Stimulated activated CD4-positive, alpha-beta T cell treated with anti-CD3 and anti-CD28 coated beads, TNF-alpha, amount 100 ng/mL, for 1 hour (primary cell): ENCODE measurements at places on chromosomes 6 and 20.

DNA sequence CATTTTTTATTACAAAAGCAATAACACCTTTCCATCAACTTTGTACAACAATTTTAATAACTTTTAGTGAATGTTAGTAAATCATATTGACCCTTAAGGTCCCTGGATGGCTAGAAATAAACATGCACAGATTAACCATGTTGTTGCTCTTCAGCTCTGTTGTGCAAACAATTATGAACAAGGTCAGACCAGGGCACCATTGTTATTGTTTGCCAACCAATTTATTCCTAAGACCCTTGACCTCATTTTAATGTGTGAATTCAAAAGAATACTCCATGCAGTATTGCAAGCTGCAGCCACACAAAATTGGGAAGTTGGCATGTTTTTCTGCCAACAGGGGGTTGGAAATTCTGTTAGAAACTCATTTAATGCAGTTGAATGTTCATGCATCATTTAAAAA, 426.6 kb upstream of the MAP3K7 start:
- DNase-seq: no peak

DNA sequence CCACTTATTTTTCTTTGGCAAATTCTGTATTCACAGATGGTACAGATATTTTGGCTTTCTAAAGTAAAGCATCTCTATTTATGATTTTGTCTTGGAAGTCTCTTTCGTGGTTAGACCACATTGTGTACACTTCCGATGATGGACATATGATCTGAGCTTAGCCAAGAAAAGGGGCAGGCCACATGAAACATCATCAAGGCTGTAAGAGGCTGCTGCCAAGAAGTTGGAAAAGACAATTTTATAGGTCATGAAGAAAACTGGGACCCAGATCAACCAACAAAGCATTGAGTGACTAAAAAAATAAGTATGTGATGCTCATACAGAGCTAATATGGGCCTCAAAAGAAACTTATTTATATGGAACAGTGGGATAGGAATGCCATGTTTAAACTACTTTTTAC, 266.4 kb downstream of the HAO1 start:
- no peak for DNase-seq

GRCh38 chr6:166769648-166770047, 142.6 kb upstream of the RPS6KA2 start:
- DNase-seq: no peak

DNA sequence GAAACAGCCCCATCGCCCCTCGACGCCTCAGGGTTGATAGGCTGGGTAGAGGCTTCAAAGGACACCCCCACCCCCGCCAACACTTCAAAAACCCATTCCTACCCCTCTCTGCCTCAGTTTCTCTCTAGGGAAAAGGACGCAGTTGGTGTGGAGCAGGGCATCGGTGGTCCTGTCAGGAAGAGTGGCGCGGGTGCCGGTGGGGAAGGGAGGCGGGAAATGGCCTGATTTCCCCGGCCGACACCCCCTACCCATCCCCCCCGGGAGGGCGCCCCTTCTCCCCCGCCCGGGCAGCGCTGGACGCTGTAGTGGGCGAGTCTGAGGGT, 367 bp downstream of the NRSN2 start:
- no peak for DNase-seq

- no peak for DNase-seq
Measured at GRCh38 chr6:72733045-72733444, 111.2 kb downstream of the KCNQ5 start.

DNA sequence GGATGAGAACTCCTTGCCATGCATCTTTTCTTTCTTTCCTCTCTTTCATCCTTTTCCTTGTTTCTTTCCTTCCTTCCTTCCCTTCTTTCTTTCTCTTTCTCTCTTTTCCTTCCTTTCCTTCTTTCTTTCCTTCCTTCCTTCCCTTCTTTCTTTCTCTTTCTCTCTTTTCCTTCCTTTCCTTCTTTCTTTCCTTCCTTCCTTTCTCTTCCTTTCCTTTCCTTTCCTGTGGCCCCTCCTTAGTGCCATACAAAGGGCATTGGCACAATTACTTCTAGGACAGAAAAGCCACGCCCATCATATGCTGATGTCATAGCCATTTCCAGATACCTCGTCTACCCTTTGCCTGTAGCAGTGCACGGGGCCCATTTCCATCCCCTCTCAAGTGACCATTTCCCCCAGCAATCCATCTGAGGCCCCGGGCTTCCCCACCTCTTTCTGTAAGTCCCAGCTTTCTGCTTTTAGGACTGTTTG, 2.2 kb upstream of the CENPB start:
- DNase-seq: no peak

DNA sequence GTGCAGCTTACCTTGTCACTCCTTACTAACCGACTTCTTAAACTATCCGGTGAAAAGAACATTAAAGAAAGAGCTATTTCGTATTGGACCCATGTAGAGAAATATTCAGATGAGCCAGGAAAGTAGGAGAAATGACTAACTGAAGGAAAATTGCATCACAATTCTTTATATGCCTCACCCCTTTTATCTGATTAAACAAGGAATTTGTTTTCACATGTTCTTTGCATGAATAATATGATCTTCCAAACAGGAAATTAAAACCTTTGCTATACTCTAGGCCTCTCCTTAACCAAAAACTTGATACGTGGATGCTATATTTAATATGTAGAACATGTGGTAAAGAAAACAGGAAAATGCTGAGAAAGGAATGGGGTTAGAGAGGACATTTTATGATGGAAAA, 41.9 kb upstream of the LRRC1 start:
- DNase-seq: no peak

GRCh38 chr20:63503524-63503923, 4.6 kb upstream of the EEF1A2 start:
- DNase-seq: no peak

DNA sequence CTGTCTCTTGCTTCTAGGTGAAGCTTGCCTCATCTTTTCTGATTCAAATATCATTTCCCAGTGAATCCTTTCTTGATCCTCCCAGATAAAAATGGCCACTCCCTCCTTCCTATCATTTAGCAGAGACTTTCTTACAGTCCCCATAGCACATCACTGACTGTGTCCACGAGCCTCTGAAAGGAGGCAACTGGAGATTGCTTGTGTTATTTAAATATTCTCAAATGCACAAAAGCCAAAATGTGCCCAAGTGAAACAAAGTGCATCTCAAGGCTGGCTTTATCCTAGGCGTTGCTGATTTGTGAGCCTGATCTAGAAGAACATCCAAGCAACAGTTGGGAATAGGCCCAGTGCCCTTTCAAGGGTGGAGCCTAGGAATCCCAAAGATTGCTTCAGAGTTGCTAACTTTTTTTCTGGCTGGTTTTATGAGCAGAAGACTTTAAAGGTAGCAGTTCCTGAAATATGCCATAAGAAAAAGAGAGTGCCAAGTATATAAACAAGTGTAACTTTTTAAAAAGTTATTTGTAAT, 393.6 kb downstream of the CD83 start:
- DNase-seq: no peak

- DNase-seq: no peak
Measured at GRCh38 chr20:361561-361960, 14.7 kb downstream of the NRSN2 start.

GRCh38 chr6:109466212-109466923, 10.8 kb upstream of the MICAL1 start:
- DNase-seq: no peak

- no peak for DNase-seq
Measured at GRCh38 chr20:34753706-34754461, 49.7 kb downstream of the TP53INP2 start.

DNA sequence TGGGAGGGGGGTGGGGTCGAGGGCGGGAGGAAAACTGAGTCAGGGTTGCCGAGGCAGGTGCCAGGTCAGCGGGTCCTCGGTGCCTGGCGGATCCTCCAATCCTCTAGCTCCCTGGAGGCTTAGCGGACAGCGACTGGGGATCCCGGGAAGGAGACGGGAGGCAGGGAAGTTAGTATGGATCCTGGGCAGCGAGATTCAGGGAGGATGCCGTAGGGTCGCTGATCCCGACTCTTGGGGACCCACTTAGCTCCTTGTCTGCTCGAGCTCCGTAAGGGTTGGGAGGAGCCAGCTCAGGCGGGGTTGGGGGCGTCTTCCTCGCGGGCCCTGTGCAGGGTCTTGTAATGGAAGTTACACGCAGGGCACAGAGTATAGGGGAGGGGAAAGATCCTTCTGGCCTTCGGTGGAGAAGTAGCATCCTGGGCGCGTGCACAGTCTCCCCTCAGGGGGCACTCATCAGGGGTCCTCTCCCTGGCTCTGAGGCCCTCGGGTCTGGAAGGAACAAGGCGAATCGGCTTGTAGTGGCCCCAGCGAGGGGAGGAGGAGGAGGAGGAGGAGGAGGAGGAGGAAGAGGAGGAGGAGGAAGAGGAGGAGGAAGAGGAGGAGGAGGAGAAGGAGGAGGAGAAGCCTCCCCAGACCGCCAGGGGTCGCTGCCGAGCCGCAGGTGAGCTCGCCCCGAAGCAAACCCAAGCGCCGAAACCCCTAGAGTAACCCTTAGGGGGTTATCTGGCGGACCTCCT, 6.4 kb upstream of the SLC12A5 start:
- peak; percentile 38 for DNase-seq

DNA sequence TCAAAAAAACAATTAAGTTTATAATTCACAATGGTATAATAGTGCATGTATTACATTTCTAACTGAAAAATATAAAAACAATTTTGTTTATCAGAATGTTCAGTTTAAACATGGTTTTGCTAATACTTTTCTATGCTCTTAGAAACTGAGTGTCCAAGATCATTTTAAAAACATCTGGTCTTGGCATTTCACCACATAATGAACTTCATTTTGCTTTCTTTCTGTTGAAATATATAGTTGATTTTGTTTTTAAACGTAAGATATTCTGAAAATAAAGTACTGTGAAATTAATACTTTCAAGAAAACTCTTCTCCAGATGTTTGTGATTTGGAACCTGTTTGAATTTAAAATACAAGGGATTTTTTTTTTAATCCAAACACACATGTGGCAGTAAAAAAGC, 264.4 kb downstream of the COL12A1 start:
- DNase-seq: no peak

GRCh38 chr6:72784581-72784980, 162.7 kb downstream of the KCNQ5 start:
- no peak for DNase-seq

- DNase-seq: no peak
Measured at GRCh38 chr6:156167625-156168071, 609.5 kb upstream of the ARID1B start.

- peak; percentile 64 for DNase-seq
Measured at GRCh38 chr6:16770701-16771569, 9.7 kb upstream of the ATXN1 start.

DNA sequence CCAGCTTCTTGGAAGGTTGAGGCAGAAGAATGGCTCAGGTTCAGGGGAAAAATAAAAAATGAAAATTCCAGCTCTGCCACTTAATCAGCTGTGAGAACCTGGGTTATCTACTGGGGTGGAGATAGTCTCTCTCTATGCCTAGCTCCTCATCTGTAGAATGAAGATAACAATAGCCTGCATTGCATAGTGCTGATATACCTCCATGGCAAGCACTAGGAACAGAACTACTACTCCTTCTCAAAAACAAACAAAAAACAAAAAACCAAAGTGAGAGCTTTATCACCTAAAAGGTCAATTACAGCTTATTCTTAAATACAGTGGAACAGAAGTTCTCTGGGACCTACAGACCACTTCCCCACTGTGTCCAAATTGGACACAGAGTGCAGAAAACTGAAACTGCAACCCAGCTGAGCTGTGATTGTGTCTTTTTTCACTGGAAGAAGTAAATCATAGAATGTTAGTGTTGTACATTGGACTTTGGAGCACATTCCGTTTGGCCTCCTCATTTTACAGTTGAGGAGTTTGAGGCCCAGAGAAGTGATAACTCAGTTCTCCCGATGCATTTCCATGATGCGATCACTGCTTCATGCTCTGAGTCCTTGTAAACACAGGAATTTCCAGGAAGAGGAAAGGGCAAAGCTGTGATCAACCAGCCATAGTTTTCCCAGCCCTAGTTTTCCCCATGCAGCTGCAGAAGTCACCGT, 23.3 kb downstream of the MTFR2 start:
- no peak for DNase-seq

DNA sequence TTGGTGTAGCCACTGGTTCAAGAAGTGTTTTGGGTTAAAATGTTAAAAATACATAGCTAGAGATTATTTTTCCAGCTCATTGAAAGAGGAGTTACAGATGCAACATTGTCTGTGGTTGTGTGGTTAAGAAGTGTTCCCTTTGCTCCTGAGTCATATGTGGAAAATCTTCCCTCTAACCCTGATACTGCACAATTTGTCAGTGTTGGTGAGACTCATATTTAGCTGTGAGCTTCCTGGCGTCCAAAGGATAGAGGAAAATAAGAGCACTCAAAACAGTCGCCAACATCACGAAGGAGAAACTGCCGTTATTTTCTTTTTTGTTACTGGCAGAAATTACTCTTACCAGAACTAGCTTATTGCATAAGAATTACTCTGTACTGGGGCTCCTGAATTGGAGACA, 250.4 kb downstream of the CDH4 start:
- DNase-seq: no peak

- DNase-seq: no peak
Measured at GRCh38 chr6:143176090-143177021, 115.7 kb downstream of the AIG1 start.

DNA sequence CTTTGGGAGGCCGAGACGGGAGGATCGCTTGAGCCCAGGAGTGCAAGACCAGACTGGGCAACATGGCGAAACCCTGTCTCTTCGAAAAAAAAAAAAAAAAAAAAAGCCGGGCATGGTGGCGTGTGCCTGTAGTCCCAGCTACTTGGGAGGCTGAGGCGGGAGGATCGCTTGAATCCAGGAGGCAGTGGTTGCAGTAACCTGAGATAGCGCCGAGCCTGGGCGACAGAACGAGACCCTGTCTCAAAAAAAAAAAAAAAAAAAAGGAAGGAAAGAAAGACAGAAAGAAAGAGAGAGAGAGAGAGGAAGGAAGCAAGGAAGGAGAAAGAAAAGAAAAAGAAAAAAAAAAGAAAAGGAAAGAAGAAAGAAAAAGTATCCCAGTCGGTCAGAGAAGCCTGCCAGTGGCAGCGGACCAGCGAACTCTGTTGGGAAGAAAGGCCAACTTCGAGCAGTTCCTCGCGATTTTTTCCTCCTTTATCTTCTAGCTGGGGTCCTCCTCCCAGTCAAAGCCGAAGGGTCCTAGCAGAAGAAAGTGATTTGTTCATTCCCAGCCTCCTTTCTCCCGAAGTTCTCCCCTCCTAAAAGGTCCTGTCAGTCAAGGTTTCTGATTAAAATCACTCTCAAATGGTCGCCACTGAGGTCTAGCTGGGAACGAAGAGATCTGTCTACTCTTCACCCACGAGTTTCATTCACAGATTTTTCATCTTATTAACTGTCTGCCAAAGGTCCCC, 2.4 kb upstream of the SYCP2L start:
- no peak for DNase-seq

GRCh38 chr6:152094992-152095592, 287.6 kb downstream of the ESR1 start:
- no peak for DNase-seq

DNA sequence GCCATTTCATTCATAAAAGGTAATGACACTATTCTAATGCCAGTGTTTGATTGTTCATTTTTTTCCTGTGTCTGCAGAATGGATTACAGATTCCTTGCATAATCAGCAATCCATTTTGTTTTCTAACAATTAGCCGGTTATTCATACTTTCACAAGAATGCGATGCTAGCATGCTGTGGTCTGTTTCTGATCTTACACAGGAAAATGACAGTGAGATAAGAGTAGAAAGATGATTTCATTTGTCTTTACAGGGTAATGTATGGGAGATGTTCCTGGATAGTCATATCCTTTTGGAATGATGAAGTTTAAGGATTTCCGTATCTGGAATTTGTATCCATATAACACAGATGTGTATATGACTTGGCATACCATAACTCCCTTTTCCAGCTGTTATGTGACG, 207.3 kb downstream of the FARS2 start:
- no peak for DNase-seq
